ENCODE measurements at places on chromosomes 5 and 9. TPM values are rescaled to one million over a fixed set of nuclear protein-coding genes. Genes with fewer than 3 reads are reported as not detected.

CMYA5 gene
- 0.28 TPM for total RNA-seq

SARDH gene
- total RNA-seq: 15.8 TPM

PFN3 gene
- not detected for total RNA-seq

LRRC19 gene
- total RNA-seq: 0.28 TPM

PGGT1B gene
- 16.8 TPM for total RNA-seq

SERF1A gene
- 1.9 TPM for total RNA-seq

PCDHGB2 gene
- total RNA-seq: 2.1 TPM

ZFP62 gene
- total RNA-seq: 14.1 TPM

- H3K27ac ChIP-seq: no peak overlapping the region
- H3K36me3 ChIP-seq: no peaks in the 10 kb centered on the region
- no peak overlapping the region for H3K4me3 ChIP-seq
- no peaks in the 10 kb centered on the region for H3K27me3 ChIP-seq
Measured at GRCh38 chr5:39368116-39368515, 3.8 kb upstream of the C9 start.

DNA sequence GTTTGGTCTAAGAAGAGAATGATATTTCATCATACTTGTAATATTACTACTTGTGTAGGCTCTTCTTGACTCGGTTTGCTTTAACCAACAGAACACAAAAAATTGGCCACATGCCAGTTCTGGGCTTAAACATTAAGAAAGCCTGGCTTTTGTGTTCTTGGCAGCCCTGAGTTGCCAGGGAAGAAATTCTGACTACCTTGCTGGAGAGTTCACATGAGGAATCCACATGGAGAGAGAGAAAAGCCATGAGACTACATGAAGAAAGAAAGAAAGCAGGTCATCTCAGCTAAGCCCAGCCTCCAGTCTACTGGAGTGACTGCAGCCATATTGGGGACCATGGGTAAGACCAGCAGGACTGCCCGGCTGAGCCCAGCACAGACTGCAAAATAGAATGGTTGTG, 524.8 kb downstream of the RAB3C start:
- no peak overlapping the region for H3K4me3 ChIP-seq
- H3K36me3 ChIP-seq: no peaks in the 10 kb centered on the region
- peak; percentile 29 for DNase-seq
- no peaks in the 10 kb centered on the region for H3K27me3 ChIP-seq
- H3K27ac ChIP-seq: no peak overlapping the region

GRCh38 chr5:93570294-93571113, 10.5 kb downstream of the NR2F1-AS1 start:
- no peak overlapping the region for H3K4me3 ChIP-seq
- H3K4me1 ChIP-seq: no peaks in the 10 kb centered on the region
- H3K36me3 ChIP-seq: no peaks in the 10 kb centered on the region
- H3K27ac ChIP-seq: no peak overlapping the region

DNA sequence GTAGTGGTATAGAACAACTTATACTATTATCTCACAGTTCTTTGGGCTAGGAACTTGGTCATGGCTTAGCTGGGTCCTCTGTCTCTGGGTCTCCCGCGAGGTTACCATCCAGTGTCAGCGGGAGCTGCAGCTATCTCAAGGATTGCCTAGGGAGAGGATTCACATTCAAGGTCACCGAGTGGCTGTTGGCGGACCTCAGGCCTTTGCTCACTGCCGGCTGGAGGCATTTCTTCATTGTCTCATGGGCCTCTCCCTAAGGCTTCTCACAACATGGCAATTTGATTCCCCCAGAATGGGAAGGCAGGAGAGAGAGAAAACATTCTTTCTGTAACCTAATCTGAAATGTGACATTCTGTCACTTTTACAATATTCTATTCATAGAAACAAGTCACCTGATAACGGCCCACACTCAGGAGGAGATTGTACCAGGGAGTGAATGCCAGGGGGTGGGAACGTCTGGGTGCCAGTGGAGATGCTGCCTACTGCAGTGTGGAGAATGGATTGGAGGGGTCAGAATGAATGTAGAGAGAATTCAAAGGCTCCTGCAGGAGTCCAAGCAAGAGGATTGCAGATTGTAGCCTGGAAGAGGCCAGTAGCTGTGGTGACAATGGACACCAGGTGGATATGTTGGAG, 29.5 kb upstream of the ANKRD18A start:
- no peaks in the 10 kb centered on the region for H3K27me3 ChIP-seq
- H3K4me3 ChIP-seq: no peak overlapping the region
- H3K27ac ChIP-seq: no peak overlapping the region
- DNase-seq: no peak

GRCh38 chr9:6944093-6944551, 186.3 kb downstream of the KDM4C start:
- DNase-seq: no peak
- no peak overlapping the region for H3K4me3 ChIP-seq
- H3K27ac ChIP-seq: no peak overlapping the region
- no peaks in the 10 kb centered on the region for H3K27me3 ChIP-seq
- peaks cover 5% of the 10 kb centered on the region for H3K4me1 ChIP-seq

DNA sequence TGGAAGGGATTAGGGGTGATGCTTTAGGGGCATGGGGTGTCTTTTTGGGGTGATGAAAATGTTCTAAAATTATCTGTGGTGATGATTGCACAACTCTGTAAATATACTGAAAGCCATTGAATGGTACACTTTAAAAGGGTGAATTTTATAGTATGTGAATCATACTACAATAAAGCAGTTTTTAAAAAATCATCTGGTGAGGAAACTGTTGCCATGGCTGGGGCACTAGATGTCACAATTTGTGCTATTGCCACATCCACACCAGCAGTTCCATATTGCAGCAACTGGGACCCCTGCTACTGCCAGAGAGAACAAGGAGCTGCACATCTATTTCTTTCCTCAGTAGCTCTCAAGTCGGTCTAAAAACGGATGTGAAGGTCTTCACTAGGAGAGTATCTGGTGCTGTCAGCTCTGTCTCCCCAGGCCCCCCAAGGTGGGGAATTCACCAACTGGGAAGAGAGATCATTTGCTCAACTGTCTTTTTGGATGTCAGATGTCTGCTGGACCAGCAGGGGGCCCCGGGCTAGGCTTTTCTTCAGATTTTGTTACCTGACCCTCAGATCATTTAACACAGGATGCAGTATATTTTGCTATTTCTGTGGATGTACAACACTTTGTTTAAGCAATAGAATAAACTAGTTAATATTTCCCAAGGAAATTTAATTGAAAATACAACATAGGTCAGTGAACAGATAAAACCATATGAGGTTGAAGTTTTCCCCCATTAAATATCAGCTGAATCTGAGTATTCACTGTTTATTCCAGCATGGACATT, 13.2 kb downstream of the CMYA5 start:
- no peak overlapping the region for H3K4me3 ChIP-seq
- no peak overlapping the region for H3K27ac ChIP-seq
- H3K27me3 ChIP-seq: no peaks in the 10 kb centered on the region
- H3K4me1 ChIP-seq: no peaks in the 10 kb centered on the region

DNA sequence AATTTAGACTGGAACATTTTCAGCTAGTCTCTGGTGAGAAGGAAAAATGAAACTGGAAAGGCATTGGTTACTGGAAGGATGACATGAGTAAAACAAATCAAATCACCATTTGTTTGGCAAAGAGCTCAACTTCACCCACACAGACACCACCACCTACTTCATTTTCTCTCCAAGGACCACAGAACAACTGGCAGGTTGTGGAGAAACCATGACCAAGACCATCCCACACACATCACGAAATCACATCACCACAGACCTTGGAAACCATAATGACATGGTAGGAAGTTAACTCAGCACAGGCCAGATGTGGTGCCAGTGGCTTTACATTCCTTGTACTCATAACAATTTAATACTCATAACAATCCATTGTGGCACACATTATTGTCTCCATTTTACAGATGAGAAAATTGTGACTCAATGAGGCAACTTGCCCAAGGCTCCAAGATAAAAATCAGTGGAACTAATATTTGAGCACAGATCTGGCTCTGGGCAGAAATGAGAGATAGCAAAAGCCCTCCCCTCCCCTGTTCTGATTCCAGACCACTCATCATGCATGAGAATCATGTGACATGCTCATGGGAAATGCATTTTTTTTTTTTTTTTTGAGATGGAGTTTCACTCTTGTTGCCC, 7.5 kb downstream of the OR1K1 start:
- H3K27me3 ChIP-seq: no peaks in the 10 kb centered on the region
- H3K27ac ChIP-seq: no peak overlapping the region
- DNase-seq: no peak
- H3K36me3 ChIP-seq: no peaks in the 10 kb centered on the region
- H3K4me1 ChIP-seq: peaks cover 4% of the 10 kb centered on the region

DNA sequence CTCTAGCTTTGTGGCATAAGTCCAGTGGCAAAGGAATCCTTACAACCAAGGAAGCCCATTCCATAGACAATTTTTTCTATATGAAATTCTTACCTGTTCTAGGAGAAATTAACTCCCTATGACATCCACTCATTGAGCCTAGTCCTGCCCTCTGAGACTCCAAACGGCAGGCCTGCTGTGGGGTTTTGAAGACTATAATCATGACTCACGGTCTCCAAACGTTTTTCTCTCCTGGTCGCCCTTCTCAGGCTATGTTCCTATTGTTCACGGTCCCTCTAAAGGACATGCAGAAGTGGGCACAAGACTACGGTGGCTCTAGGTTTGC, 611 bp downstream of the EXOSC3 start:
- H3K4me3 ChIP-seq: peak overlapping the region; percentile 95
- H3K36me3 ChIP-seq: no peaks in the 10 kb centered on the region
- peak overlapping the region; percentile 72 for H3K27ac ChIP-seq
- DNase-seq: no peak

GRCh38 chr9:124212381-124213050, 45.2 kb upstream of the NEK6 start:
- DNase-seq: no peak
- H3K27me3 ChIP-seq: no peaks in the 10 kb centered on the region
- H3K4me3 ChIP-seq: no peak overlapping the region
- H3K36me3 ChIP-seq: no peaks in the 10 kb centered on the region

DNA sequence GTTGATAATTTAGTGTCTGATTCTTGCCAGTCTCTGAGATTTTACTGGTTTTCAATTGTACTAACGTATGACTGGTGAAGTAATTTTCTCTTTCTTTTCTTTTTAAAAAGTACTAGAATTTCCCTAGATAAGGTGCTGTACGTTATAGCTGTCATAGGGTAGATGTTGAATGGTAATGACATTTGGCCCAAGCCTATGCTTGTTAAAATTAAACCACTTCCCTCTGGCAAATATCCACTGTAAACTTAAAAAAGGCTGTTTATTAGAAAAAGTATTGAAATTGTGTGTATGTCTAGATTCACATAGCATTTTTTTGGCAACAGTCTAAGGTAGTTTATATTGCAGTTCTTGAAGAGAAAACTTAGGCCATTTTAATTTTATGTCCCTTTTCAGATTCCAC, 97.6 kb downstream of the NNT start:
- no peaks in the 10 kb centered on the region for H3K36me3 ChIP-seq
- no peak overlapping the region for H3K27ac ChIP-seq
- H3K27me3 ChIP-seq: no peaks in the 10 kb centered on the region
- DNase-seq: no peak

GRCh38 chr9:130995086-130996011, 13.6 kb upstream of the LAMC3 start:
- no peak overlapping the region for H3K4me3 ChIP-seq
- no peak for DNase-seq
- no peaks in the 10 kb centered on the region for H3K4me1 ChIP-seq
- H3K27ac ChIP-seq: no peak overlapping the region

DNA sequence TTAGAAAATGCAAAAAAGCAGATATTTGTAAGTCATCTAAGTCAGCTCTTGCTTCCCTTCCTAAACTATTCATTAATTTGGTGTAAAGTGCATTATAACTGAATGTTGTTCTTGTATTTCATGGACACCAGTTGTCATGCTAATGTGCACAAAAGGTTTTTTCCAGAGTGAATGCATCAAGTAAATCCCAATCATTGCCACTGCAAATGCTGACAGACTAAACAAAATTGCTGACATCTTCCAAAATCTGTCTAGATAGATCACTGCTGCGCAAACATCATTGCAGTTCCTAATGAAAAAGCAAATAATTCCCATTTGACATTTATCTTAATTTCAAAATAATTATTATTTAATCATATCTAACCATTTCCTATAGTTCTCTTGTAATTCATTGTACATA, 161.7 kb downstream of the PDE4D start:
- no peak overlapping the region for H3K27ac ChIP-seq
- H3K27me3 ChIP-seq: no peaks in the 10 kb centered on the region
- DNase-seq: no peak
- H3K4me3 ChIP-seq: no peak overlapping the region

DNA sequence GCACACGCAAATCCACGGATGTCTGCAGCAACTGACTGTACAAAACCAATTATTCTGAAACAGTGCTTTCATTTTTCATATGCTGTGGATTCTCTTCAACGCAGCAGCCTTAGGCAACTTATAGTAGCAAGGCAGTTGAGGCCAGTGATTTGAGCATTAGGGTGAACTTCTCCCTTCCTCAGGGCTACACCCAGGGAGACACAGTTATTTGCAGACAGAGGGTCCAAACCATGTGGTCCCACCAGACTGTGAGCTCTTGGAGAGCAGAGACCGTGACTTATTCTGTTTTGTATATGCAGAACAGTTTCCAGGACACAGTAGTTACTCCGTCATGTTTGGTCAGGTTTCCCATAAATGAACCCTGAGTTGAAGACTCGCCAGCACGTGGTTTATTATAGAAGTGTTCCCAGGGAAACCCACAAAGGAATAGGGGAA, 19.0 kb upstream of the WHRN start:
- H3K27me3 ChIP-seq: no peaks in the 10 kb centered on the region
- H3K4me1 ChIP-seq: no peaks in the 10 kb centered on the region
- H3K27ac ChIP-seq: no peak overlapping the region
- DNase-seq: no peak

DNA sequence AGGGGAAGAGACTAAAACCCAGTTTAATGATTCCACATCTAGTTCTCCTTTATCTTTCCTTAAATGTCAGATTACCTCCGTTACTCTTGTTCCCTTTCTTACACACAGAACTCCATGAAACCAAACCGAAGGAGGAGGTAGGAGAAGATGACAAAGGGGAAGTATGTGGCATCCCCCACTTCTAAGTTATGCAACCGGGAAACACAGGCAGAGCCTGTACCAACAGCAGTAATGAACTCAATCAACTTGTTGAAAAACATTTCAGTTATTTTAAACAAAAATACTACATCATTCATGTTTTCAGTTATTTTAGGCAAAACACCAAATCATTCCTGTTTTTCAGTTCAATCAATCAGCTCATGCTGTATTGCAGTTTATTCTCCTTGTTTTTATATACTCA, 101.8 kb downstream of the PCSK1 start:
- no peak for DNase-seq
- no peak overlapping the region for H3K4me3 ChIP-seq
- H3K27me3 ChIP-seq: no peaks in the 10 kb centered on the region
- no peaks in the 10 kb centered on the region for H3K36me3 ChIP-seq

All from pancreas (tissue), 10 donors.